ENCODE measurements at places on chromosomes 11 and 22.

GRCh38 chr11:33598426-33599069 lies 102.1 kb downstream of the C11orf91 start:
- no peak for DNase-seq

- DNase-seq = no peak
Observed at GRCh38 chr11:29019960-29020683, 911.9 kb downstream of the METTL15 start.

- DNase-seq = no peak
Observed at GRCh38 chr22:46937185-46937584, 174.7 kb downstream of the TBC1D22A start.

DNA sequence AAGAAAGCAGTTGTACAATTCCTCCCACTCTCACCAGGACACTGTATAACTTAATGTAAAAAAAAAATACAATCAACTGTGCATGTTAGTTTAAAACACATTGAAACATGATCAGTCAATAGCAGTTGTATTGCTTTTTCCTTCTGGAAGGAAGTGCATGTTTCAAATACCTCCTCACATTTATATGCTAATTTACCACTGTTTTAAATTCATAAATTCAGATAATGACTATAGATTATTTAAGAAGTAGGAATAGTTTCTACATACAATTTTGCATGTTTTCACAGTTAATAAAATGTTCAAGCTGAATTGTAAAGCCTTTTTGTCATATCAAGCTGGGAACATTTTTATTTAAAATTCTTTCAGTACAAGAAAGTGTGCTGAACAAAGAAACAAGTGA lies 3.3 kb downstream of the GRIA4 start:
- DNase-seq = no peak

DNA sequence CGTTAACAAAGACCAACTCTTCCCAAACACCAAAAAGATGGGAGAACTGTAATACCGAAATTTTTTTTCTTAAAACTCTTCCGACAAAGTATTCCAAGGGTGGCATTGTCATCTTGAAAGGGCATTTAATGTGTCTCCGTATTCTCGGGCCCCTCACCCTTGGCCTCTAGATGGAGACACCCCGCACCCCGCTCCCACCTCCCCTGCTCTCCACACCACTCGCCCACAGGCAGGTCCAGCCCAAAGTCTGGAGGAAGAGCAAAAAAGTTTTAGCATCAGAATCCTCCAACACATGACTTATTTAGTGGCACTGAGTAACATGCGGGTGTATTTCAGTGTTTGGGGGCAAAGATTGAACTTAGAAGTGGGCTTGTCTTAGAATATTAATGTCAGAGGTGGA lies 20.7 kb downstream of the SPATA19 start:
- DNase-seq = no peak

- DNase-seq = no peak
Observed at GRCh38 chr22:35443790-35444684, 44.1 kb downstream of the MCM5 start.

GRCh38 chr11:99535406-99535805 lies 514.7 kb downstream of the CNTN5 start:
- DNase-seq = no peak

Data from effector CD4-positive, alpha-beta T cell (primary cell).